ENCODE measurements at places on chromosomes 11 and 22.

- no peak for DNase-seq
Measured at GRCh38 chr11:110689306-110689705, 22.9 kb downstream of the ARHGAP20 start.

DNA sequence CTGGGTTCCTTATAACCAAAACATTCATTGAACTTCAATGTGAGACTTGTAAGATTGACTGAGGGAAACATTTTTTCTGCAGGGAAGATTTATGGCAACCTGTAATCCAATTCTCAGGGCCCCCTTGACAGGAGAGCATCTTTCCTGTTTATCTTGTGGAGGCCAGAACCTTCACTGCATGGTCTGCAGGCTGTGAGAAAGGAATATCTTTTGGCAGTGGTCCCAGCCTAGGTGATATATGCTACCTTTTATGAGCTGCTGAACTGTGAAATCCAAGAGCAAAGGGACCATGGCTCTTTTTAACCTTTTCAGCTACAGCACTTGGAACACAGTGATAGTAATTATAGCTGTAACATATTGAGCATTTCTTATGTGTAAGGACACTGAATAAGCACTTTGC, 590.2 kb upstream of the B3GAT1 start:
- DNase-seq, result no peak

- DNase-seq, result no peak
Measured at GRCh38 chr11:73205661-73206343, 12.3 kb upstream of the P2RY2 start.

- DNase-seq, result no peak
Measured at GRCh38 chr11:65492637-65493366, 6.0 kb upstream of the MALAT1 start.

GRCh38 chr11:73321604-73322381, 13.7 kb downstream of the ARHGEF17 start:
- DNase-seq, result no peak

DNA sequence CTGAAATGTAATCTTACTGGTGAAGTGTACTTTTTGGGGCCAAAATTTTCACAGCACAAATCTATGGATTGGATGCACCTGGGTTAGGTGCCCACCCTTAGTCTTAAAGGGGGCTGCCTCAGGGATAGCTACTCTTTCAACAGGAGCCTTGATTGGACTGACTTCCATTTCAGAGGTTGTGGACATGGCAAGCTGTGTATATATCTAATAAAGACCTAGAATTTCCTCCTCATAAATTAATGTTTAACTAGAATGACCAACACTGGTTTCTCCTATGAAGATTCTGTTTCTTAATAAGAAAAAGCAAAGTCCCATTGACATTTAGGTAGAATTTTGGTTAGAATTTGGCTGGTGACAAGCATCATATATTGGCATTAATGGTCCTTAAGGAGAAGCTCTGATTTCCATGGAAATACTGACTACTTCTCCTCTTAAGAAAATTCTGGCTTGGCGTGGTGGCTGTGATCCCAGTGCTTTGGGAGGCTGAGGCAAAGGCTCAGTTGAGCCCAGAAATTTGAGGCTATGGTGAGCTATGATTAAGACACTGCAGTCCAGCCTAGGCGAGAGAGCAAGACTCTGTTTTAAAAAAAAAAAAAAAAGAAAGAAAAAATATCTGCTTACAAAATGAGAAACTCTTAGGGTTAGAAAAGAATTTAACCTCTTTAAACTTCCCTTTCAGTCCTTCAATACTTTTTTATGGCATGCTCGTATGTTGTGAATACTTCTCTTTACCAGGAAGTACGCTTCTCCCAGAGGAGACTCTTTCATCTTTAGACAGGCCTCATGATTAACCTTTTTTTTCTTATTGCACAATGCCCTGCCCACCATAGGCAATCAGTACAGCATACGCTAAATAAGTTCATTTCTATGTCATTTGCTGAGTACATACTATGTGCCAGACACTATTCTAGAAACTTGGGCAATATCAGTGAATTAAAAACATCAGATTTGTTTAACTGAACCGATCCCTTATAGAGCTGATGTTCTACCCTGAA, 77.2 kb downstream of the PRR5L start:
- DNase-seq, result no peak

DNA sequence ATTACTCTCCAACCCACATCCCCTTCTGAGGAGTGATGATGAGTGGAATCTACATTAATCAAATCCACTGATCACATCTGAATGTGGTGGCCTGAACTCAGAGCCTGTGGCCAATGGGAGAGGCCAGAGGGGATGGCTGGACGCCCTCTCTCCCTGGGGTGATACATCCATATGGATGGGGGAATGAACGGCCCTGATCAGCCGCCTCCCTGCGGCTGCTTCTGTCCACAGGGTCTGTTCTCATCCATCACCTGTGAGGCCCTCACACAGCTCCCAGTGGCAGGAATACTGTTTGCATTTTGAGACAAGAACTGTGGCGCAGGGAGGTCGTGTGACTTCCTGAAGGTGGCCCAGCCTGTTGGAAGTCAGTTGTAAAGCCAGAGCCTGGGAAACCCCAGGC, 78.3 kb upstream of the SHISAL1 start:
- no peak for DNase-seq

Data from stimulated activated CD4-positive, alpha-beta T cell treated with anti-CD3 and anti-CD28 coated beads, Interleukin-1b, Interleukin-23, amount 100 ng/mL, for 1 hour (primary cell).